ENCODE measurements at places on chromosomes 3 and 15.

DNA sequence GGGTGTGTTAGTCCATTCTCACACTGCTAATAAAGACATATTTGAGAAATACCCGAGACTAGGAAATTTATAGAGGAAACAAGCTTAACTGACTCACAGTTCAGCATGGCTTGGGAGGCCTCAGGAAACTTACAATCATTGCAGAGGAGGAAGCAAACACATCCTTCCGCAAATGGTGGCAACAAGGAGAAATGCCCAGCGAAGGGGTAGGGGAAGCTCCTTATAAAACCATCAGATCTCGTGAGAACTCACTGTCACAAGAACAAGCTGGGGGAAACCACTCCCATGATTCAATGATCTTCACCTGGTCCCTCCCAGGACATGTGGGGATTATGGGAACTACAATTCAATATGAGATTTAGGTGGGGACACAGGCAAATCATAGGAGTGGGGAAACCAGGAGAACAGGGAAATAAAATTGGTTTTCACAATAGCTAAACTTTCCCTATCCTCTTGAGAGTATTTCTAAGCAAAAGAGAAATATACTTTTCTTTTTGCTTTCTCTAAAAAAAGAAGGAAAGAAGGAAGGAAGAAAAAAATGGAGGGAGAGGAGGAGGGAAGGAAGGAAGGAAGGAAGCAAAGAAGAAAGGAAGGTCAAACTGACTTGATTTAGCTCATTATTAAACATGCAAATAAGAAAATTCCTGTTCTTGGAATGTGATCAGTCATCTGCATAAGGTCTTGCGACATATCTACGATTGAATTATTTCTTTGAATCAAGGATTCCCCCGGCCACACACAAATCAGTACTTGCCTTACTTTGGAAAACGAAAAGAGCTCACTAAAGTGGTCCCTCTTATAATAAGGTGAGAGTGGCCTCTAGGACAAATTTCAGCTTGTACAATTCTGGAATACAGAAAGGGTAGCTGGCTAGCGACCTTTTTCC, 75.2 kb downstream of the LIPC start:
- no peak for DNase-seq

DNA sequence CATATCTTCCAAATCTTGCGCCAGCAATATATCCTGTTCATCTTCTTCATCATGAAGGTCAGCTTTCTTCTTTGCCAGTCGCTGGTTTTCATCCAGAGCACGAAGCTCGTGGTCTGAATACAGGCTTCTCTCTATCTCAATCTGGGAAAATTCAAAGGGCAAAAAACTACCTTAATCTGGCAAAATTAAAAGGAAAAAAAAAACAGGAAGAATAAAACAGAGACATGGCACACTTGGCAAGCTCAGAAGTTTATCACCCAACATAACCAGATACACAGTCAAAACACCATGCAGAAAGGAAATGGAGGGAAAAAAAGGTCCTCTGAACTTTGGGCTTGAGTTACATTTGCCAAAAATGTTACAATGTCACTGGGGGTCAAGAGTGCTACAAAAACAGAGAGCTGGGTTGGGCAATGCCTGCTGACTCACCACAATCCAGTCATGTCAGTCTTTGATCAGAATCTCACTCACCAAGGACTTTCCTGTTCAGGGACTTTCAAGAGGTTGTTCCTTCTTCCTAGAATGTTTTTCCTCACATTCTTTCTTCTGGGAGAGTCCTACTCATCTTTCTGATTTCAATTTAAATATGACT, 1.5 kb downstream of the MRPL46 start:
- no peak for DNase-seq

DNA sequence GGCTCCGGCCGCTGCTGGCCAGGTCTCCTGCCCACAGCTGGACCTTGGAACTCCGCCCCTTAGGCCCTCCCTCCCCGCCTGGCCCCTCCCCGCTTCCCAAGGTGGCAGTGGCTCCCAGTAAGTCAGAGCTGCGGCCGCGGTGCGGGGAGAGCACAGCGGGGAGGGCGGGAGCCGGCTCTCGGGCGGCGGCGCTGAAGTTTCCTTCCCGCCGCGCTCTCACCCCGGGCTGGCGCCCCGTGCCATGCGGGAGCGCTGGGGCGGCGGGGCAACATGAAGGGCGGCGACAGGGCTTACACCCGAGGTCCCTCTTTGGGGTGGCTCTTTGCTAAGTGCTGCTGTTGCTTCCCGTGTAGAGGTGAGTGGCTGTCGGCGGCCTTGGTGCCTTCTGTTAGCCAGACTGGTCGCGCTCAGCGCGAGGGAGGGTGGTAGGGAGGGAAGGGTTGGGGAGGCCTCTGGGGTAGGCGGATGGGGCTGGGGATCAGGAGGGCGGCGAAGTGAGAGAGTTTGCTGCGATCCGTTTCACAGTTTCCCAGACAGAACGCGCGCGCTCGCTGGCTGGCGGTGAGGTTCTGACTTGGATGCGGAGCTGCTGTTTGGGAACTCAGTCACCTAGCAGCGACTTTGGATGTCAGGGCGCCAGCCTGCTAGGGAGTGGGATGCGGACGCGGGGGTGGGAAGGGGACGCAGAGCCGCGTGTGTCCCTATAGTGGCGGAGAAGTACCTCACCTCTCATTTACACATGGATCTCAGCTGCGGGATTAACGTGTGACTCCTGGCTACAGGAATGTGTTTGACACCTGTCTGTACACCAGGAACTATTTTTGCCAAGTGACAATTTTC, 145.5 kb upstream of the UMPS start:
- DNase-seq, result peak; percentile 56

- DNase-seq, result no peak
These were observed 165.1 kb downstream of the PPM1L start for GRCh38 chr3:160921020-160921635.

DNA sequence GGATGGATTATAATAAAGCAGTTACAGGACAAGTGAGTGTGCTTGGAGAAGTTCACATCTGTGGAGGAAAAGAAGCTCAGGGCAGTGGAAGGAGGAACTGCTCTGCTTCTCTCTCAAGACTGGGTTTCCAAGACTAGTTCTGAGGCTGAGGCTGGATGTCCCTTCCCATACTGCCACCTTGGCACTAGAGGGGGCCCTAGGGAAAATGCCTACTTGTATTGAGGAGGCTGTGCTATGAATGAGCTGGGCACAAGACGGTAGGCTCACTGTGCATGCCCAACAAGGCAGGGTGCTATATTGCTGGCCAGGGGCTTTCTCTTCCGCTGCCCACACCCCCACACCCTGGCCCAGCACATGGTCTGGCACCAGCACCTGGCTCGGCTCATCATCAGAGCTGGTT, 65.2 kb downstream of the SLCO2A1 start:
- no peak for DNase-seq

DNA sequence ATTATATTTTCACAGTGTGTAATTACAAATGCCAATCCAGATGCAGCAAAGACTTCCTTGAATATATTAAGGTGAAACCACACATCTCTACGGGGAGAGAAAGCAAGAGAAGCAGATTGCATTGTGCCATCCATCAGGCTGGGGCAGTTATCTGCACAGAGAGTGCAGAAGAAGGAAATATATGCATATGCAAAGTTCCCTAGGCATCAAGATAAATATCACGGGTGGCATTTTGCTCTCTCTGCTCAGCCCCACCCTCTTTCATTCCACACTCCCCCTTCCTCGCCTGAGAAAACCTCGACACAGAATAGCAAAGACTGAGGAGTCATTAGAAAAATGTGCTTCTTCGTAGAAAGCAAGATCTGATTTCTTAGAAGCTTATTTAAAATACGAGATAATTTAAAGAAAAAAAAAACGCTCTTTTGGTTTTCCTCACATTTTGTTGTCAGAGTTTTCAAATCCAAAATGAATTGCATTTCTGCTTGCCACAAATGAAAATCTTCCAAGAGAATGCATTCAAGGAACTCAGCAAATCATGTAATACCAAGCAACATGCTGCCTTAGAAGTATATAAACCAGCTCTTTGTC, 283.2 kb upstream of the LMCD1 start:
- no peak for DNase-seq

GRCh38 chr3:114389156-114389555, 95.3 kb downstream of the TIGIT start:
- DNase-seq, result no peak

GRCh38 chr15:80615783-80616391, 79.2 kb upstream of the ABHD17C start:
- DNase-seq, result no peak

DNA sequence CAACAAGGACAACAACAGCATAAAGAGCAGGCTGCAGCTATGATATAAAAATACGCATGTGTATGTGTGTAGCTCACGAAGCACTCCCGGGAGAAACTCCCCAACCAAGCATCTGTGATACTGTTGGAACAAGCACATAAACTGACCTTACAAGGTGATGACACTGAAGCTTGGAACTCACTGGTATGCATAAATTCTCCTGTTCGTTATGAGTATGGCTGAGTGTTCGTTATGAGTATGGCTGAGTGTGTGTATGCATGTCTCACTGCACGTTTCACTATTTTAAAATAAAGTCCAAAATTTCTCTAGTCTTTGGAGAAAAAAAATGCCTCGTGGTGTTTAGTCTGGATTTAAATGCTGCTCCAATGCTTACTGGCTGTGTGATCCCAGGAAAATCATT, 256.8 kb downstream of the RORA start:
- DNase-seq, result no peak

DNA sequence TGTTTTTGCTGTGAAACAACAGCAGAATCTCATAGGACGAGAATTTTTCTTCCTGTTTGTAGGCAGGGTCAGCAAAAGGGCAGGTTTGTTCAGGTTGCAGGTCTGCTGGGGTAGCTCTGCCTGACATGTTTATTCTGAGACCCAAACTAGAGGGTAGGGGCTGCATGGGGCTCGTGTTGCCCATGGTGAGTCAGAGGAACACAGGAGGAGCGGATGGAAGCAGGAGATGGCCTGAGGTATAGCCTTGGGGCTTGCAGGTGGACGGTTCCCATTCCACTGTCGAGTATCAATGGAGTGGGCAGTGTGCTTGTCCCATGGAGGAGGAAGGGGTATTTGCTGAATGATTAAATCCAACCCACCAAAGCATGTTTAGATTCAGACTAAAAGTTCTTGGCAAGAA, 138.9 kb downstream of the APBA2 start:
- no peak for DNase-seq

GRCh38 chr3:41684797-41685735, 276.8 kb downstream of the ULK4 start:
- no peak for DNase-seq

- no peak for DNase-seq
These were observed 301.6 kb upstream of the TRIM42 start for GRCh38 chr3:140376136-140376889.

DNA sequence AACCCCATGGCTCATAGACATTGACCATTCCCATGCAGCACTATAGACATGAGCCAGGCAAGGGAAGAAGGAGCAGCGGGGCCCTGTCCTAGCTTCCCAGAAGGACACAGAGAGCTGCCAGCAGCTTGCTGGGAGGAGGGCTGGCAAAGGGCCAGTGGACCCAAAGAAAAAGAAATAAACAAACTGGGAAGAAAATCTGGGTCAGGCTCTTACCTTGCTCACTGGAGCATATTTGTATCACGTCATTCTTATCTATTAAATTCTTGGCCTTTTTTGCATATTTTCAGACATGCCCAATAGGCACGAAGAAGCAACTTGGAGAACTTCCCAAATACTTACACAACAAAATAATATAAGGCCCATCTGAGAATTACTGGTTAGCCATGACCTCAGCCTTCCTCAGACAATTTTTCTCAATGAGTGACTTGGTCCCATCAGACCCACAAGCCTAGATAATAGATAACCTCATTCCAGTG, 28.4 kb downstream of the RASGRP1 start:
- no peak for DNase-seq

DNA sequence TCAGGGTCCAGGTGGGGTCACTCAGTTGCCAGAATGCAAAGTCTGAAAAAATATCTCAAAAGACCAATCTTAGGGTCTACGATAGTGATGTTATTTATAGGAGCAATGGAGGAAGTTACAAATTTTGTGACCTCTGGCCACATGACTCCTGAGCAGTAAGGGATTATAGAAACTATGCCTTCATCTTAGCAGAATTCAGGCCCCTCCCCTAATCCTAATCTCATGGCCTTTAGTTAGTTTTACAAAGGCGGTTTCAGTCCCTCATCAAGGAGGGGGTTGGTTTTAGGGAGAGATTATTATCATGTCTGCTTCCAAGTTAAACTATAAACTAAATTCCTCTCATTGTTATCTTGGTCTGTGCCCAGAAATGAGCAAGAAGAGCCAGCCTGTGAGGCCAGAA, 5.9 kb upstream of the DCP1A start:
- no peak for DNase-seq

DNA sequence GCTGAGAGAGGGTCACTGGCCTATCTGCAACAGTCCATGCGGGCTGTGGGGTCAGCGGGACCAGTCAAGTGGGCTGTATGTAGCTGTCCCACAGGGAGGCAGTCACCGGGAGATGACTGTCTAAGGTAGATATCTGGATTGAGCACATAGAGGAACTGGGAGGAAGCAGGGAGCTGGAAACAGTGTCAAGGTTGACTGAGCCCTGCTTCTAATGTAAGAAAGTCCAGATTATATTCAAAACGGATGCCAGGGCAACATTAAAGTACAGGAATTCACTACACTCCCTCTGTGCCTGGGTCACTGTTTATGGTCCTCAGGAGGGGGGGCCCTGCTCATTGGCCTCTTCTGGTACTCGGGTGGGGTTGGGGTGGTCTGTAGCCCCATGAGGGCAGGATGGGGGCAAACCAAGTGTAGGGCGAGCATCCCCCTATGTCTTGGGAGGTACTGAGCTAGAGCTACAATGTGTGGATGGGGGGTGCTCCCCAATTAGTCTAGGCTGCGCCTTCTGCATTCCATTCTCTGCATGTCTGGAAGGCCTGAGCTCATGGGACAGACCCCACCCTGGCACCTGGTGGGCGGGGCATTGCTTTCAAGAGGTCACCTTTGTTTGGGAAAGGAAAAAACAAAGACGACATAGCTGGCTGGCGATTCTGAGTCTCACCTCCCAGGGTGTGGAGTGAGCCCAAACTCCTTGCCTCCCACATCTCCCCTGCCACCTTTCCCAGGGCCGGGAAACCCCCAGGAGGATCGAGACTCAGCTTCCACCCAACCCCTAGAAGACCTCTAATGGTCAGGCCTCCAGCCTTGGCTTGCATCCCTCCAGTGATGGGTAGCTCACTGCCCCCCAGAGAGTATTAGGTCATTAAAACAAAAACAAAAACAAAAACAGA, 45.1 kb upstream of the C15orf39 start:
- DNase-seq, result no peak

DNA sequence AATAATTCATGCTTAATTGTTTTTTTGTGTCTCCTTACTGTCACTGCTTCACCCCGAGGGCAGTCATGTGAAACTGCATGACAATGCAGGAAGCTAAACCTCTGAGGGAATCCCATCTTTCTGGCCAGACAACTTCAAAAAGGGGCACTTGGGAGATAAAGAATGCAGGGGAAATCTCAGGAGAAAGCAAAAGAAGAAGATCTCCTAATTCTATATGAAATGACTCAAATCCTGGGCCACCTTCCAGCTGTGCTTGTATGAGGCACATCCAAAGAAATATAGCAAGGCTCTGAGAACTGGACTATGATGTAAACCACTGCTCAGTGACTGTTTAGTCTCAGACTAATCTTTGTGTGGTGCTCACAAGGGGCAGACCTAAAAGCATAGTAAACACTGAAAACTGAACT, 22.6 kb upstream of the UMPS start:
- DNase-seq, result no peak

- no peak for DNase-seq
These were observed 85.6 kb downstream of the RAP2B start for GRCh38 chr3:153247331-153248330.

- no peak for DNase-seq
These were observed 154.1 kb upstream of the LPP start for GRCh38 chr3:187999821-188000220.
